ENCODE measurements at places on chromosomes 11 and 22.

GRCh38 chr11:22792497-22792896, 37.1 kb downstream of the SVIP start:
- no peak for DNase-seq

- DNase-seq = no peak
These were observed 203.2 kb downstream of the CASP12 start for GRCh38 chr11:104695065-104695463.

DNA sequence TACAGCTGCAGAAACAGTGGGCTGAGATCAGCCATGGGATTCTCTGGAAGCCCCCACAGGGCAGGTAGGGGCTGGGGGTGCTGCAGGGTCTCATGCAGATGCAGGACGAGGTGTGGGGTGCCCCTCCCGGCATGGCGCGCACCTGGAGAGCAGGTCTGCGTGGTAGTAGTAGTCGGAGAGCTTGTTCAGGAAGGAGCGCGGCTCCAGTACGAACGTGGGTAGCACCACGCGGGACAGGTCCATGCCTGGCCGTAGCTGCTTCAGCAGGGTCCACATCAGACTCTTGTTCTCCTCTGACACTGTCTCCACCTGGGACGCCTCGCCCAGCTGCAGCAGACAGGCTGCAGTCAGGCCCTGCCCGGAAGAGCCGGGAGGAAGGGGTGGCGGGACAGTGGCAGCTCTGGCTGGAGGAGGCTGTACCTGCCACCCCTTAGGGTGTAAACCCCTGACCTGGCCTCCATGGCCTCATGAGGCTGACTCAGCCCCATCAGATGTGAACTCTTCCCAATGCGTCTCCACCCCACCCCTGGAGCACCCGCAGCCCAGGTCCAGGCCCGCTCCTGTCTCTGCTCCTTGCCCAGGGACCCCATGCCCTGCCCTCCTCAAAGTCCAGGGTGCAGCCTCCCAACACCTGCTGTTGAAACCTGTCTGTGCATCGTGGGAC, 47.0 kb upstream of the CARS1 start:
- no peak for DNase-seq

- no peak for DNase-seq
These were observed 198.4 kb upstream of the NTM start for GRCh38 chr11:131172011-131172410.

DNA sequence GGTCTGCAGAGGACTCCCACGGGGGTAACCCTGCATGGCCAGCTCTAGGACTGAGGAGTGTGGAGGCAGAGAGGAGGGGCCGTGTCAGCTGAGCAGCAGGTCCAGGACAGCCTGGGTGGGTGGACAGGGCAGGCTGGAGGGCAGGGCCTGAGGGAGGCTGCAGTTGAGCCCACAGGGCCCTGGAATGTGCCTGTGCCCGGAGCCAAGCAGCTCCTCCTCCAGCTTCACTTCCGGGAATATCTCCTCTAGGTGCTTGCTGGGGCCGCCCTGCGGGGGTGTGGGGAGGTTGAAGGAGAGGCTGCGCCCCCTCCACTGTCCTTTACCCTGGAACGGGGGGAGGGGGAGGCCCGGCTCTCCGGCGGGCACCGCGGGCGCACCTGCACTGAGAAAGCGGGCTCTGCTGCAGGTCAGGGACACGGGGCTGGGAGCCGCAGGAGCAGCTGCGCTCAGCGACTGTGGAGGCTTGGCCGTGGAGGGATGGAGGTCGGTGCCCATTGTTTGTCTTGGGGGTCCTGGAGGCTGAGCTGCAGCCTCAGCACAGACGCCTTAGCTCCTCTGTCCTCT, 1293.2 kb downstream of the BRD1 start:
- no peak for DNase-seq

DNA sequence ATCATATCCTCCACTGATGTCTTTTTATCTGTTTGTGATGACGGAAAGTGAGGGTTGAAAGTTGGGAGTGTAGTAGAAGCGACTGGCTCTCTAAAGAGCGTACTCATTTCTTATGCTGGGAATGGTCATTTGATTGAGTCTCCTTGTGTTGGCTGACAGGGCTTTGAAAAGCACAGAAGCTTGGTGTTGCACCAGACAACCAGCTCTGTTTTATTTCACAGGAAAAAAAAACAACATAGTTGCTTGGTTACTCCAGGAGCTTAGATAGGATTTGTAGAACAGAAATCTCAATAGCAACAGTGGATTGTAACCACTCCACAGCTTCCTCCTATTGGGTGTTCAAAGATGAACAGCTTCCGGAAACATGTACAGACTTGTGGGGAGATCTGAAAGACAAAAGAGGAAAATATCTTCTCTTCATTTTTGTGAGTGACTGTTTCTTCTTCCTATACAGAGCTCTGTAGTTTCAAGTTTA, 2.7 kb downstream of the RBM14 start:
- DNase-seq = no peak

GRCh38 chr11:115473167-115473566, 31.0 kb downstream of the CADM1 start:
- no peak for DNase-seq

- DNase-seq = no peak
These were observed 35.3 kb upstream of the KCNJ11 start for GRCh38 chr11:17423533-17424310.

DNA sequence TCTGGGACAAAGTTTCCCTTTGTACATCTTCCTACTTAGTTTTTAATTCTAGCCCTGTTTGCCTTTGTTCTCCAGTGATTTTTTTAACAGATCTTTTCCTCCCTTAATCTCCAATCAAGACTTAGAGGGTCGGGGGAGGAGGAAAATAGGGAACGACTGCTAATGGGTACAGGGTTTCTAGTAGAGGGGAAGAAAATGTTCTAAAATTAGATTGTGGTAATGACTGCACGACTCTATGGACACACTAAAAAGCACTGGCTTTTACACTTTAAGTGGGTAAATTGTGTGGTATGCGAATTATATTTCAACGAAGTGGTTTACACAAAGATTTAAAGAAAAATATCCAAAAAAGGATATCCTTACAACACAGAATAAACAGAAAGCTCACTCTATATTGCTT, 110.0 kb upstream of the SPON1 start:
- no peak for DNase-seq

DNA sequence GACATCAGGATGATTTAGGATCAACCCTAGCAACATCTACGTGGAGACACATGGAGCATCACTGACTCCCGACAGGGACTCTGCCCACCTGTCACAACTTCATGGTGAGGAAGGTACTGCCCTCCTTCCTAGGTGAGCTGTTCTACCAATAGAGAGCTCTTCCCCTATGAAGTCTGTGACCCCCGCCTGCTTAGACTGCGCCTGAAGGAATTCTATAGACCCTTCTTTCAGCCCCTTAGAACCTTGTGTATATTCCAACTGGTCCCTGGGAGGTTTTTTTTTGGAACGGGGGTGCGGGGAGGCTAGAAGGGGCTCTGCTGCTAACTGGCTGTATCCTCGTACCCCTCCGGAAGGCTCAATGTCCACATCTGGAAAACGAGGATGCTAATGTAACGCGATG, 566 bp downstream of the INTS4 start:
- DNase-seq = peak; percentile 40

- DNase-seq = no peak
These were observed 335.4 kb downstream of the BRD1 start for GRCh38 chr22:49492308-49492707.

DNA sequence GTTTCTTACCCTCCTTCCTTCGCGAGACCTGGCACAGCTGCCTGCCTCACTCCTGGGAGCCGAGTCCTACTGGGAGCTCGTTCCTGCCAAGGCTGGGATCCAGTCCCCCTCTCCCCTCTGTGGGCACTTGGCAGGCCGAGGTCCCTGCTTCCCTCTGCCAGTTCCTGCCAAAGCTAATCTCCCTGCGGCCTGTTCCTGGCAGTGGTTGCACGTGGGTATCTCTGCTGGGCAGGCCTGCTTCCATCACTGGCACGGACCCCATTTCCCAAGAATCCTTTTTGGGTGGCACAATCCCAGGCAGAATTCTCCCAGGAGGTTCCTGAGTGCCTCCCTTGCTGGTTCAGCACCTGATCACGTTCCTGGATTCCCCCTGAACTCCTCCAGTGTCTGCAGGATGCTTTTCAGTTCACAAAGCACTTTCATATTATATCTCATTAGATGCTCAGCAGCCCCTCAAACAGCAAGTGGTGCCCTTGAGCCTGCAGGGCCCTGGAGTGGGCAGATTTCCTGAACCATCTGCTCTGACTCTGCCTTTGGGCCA, 96.5 kb downstream of the RRM1 start:
- DNase-seq = no peak

- DNase-seq = no peak
These were observed 442.9 kb downstream of the INSC start for GRCh38 chr11:15557457-15558230.

- no peak for DNase-seq
These were observed 5.4 kb downstream of the CSRP3 start for GRCh38 chr11:19196432-19196831.

- DNase-seq = no peak
These were observed 232.7 kb downstream of the DSCAML1 start for GRCh38 chr11:117564321-117564720.

DNA sequence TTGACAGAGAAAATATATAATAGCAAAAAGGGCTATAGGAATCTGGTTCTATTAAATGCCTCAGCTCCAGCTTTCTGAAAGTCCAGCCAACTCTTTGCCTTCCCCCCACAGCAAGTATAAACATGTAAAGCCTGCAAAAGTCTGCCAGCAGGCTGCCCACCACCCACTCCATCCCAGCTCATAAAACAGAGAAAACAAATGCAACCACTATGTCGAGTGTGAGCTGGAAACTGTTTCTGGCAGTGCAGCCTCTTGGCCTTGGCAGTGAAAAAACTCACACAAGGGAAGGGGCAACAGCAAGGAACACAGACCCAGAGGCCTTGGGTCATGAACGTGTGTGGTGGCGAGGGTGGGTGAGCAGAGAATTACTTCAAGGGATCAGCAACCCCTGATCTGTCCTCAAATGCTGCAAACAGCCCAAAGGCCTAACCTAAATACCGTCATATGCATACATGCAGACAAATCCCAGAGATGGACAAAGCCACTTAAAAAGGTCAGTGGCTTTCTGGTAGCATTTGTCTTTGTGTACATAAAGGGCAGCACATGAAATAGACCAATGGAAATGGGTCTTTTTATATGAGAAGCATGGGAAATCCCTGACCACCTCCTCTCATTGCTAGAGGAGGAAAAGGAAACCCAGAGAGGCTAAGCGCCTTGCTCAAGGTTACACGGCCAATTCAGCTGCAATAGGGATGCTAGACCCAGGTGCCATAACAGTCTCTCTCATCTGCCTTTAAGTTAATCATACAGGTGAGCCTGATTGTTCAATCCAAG, 74.8 kb downstream of the NAT10 start:
- DNase-seq = no peak

GRCh38 chr11:70594031-70594430, 195.7 kb downstream of the CTTN start:
- no peak for DNase-seq

DNA sequence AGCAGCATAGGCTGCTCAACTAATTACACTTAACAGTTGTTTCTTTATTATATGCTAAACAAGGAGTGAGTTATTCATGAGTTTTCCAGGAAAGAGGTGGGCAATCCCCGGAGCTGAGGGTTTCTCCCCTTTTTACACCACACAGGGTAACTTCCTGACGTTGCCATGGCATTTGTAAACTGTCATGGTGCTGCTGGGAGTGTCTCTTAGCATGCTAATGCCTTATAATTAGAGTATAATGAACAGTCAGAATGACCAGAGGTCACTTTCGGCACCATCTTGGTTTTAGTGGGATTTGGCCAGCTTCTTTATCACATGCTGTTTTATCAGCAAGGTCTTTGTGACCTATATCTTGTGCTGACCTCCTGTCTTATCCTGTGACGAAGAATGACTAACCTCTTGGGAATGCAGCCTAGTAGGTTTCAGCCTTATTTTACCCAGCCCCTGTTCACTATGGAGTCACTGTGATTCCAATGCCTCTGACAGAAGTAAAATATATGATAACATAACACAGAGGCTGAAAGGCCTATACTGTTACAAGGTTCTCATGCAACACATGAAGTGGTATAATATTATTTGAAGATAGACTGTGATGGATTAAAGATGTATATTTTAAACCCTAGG, 41.3 kb upstream of the RDX start:
- DNase-seq = peak; percentile 53

DNA sequence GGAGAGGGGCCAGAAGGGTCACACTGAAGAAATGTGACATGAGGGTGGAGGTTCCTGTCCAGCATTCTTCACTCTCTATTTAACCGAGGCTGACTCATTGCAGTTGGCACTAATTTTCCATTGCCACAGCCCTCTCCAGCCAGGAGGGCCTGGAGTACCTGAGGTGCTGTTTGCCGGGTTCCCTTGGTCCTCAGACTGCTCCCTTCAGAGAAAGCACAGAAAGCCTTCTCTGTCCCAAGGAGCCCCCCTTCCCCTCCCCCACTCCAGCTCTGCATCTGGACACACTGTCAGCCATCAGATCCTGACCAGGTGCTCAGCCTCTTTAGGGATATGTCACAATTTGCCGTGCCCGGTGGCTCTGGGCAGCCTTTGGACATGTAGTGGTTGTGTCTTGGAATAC, 3.2 kb upstream of the C11orf91 start:
- DNase-seq = no peak

- DNase-seq = no peak
These were observed 15.3 kb downstream of the TTC12 start for GRCh38 chr11:113329725-113330124.

DNA sequence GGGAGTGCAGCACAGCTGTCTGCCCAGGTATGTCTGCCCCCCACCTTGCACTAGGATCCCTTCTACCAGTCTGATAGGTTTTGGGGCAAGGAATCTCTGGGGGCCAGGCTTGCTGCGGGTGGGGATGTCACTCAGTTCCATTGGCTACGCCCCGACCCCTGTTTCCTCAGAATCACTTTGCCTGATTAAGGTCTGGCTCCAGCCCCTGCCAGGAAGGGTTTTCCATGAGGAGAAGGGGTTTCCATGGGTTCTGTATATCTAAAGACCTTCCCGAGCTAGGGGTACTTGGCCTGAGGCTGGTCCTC, 14.0 kb downstream of the OTOG start:
- DNase-seq = no peak

DNA sequence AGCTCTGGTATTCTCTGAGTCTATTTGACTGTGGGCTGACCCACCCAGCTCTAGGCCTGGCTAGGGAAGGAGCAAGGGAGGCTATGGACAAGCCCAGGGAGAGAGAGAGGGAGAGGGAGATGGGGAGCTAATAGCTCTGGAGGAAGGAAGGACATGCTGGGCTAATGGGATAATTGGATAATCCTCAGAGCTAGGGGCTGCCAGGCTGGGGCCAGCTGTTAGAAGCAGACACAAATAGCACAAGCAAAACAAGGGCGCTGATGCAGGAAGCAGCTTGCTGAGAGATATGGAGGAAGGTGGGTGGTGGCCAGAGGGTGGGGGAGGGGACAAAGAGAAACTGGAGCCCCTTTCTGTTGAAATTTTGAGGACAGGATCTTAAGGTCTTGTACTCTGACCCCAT, 23.2 kb downstream of the ADORA2A start:
- no peak for DNase-seq

DNA sequence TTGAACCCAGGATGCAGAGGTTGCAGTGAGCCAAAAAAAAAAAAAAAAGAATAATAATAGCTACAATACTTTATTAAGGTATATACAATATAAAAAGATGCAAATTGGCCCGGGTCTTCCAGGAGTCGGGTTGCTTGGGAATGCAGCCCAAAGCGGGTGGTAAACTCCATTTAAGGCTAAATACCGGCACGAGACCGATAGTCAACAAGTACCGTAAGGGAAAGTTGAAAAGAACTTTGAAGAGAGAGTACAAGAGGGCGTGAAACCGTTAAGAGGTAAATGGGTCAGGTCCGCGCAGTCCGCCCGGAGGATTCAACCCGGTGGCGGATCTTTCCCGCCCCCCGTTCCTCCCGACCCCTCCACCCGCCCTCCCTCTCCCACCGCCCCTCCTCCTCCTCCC, 143.3 kb downstream of the DLG2 start:
- no peak for DNase-seq

Measured in GM23338 (cell line).